ENCODE measurements at places on chromosomes 4 and X.

DNA sequence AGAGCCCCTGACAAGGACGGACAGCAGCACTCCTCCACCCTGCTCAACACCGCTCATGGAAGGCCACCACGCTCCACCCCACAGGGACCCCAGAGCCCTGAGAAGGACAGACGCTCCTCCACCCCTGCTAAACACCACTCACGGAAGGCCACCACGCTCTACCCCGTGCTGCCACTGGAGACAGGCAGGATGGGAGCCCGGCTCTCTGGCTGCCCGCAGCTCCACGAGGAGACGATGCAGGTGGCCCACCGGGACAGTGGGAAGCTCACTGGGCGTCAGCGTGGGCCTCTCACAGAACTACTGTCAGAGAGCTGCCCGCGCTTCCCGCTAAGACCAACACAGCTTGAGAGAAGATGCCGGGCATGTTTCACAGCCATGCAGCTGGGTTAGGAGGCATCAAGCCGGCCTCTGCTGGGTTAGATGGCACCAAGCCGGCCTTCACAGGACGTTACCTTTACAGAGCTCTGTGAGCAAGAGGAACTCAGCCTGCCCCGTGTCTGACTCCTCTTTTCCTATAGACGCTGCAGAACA is 20.8 kb downstream of the GAK start:
- DNase-seq = no peak

DNA sequence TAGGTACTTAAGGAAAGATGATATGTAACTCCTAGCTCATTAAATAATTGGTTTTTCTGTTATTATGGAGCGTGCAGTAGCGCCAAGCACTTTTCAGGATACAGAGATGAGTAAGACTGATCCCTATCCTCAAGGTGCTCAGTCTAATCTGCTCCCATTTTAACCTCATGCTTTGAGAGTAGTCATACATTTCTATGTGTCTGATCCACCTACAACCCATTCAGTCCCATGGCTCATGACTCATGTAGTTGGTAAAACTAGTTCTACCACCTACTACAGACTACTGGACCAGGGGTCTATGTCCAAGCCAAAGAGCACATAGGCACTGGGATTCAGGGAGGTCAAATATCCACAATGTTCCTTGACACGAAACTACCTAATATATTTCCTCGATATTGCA is 60.8 kb downstream of the TMEM154 start:
- DNase-seq = no peak

- no peak for DNase-seq
Observed at GRCh38 chr4:1768367-1769034, 24.6 kb upstream of the FGFR3 start.

DNA sequence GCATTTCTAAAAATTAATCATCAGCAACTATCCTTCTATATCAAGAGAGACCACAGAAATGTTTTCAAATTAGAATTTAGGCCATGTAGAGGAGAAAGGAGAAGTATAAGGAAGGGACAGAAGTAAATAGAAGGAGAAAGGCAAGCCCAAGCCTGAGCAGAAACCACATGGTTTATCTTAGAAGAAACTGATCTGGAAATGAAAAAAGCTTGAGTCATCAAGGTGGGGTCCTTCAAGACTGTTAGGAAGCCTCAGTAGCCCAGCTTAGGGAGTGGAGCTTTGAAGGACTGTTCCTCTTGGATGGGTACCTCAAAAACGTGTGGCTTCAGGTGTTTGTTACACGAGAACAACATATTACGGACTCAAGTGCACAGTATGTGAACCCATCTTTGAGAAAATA is 4.5 kb downstream of the BMX start:
- no peak for DNase-seq

GRCh38 chrX:56757327-56757726 is 28.3 kb downstream of the NBDY start:
- DNase-seq = no peak

- DNase-seq = no peak
Observed at GRCh38 chr4:173505924-173506518, 24.0 kb downstream of the HAND2 start.

GRCh38 chr4:93495346-93495745 is 333.2 kb upstream of the ATOH1 start:
- no peak for DNase-seq

DNA sequence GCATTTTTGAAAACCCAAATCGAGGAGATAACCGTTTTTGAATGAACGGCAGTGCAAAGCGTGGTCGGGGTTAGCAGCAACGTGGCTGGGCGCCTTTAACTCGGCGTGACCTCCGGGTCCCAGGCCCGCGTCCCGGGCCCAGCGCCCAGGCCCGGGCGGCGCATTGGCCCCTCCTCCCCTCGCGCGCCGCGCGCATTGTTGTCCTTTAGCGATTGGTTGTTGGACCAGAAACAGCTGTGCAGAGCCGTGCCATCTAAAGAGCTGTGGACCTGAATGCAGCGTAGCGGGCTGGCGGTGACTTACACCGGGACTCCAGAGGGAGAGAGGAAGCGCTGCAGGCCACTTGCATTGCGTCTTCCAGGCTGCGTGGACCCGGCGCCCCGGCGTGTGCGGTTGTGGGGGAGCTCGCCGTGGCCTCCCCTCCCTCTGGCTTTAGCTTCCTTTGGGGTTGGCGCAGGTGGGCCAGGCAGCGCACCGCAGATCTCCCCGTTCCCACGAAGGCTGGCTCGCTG is at the start of gene STOX2:
STOX2 (plus strand) TSS at position 227 of the 512 bp plus-strand sequence. CDS start 1,484 bp downstream, outside the sequence.
- DNase-seq = no peak

DNA sequence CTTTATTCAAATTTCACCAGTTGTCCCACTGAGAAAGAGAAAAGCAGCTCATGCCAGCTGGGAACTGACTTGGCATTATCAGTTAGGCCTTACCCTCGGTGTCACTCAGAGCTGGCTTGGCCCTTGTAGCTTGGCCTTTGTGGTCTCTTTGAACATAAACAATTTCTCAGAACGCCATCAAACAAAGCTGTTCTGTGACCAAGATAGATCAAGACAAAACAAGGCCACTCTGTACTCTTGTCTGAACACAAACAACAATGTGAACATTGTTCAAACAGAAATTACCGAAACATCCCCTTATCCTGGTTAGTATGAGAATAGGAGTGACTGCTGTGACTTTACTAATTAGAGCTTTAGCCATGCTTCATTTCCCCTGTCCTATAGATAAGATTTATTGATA is 57.2 kb downstream of the DIPK2B start:
- no peak for DNase-seq

GRCh38 chr4:153791746-153792617 is 3.1 kb upstream of the SFRP2 start:
- no peak for DNase-seq

- no peak for DNase-seq
Observed at GRCh38 chr4:153777421-153777820, 11.5 kb downstream of the SFRP2 start.

- DNase-seq = no peak
Observed at GRCh38 chrX:12374286-12374685, 236.0 kb downstream of the FRMPD4 start.

DNA sequence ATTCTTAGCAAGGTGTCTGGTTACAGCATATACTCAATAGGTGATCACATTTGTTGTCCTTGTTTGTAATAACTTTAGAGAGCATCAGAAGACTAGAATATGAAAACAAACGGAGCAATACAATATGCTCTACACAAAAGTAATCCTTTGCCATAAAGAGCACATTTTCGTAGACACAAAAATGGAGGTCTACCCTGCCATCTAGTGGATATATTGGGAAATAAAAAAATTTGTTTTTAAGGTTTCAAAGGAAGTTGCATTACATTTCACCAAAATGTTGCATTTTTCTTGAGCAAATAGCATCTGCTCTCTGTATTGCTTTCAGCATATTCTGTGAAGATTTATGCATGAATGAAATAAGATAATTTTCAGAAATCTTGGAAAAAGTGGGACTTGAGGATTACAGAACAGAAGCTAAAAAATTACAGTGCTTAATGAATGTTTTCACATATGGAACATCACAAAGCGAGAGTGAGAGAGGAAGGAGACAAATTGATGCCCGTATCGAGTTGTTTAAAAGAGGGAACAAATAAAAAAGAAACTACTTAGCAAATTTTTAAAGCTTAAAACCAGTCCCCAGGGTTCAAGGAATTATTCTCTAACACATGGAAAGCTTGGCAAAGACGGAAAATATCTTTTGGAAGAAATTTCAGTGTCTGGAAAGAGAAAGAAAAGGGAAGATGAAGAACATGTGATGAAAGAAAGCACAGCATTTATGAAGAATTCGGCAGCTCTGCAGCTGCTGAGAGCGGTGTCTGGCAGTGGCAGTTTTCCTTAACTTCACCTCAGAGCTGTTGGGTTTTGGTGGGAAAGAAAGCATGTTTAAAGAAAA is 390.1 kb downstream of the ANKRD50 start:
- DNase-seq = no peak

DNA sequence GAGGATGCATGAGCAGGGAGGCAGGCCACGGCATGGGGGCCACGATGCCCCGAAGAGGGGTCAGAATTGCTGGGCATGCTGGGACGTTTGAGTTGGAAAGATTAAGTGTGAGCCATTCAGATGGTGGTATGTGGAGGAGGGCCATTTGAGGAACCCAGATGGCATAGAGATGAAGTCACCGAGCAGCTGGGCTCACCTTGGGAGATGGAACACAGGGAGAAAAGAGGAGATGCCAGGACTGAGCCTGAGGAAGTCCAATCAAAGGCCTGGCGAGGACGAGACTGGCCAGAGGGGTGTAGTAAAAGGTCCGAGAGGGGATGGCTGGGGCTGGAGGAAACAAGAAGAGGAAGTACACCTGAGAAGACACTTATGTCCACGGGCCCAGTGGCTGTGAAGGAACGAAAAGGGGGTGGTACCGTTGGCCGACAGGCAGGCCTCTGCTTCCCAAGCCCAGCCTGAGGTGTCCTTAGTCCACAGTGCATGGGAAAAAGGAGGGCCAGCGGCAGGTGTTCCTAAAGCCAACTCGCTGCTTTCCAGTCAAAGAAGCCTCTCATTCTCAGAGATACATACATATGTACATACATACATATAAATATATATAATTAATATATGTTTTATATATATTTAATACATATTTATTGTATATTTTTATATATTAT is 54.6 kb upstream of the CLCN4 start:
- DNase-seq = no peak

DNA sequence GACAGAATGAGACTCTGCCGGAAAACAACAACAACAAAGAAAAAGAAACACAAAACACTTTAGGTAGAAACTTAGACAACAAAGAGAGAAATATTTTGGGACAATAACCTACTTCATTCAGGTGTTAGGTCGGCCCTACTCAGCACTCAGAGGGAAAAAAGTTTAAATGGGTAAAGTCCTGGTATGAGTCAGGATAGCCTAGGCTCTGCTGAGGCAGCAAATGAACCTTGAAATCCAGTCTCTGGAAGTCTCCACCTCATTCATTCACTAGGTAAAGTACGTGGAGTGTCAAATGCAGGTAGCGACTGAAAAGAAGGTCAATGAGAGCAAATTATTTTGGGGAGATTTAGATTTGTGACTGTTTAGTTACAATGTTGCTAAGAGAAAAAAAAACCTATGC is 127.4 kb downstream of the FHDC1 start:
- DNase-seq = no peak

- DNase-seq = no peak
Observed at GRCh38 chr4:109998867-109999584, 86.3 kb downstream of the EGF start.

DNA sequence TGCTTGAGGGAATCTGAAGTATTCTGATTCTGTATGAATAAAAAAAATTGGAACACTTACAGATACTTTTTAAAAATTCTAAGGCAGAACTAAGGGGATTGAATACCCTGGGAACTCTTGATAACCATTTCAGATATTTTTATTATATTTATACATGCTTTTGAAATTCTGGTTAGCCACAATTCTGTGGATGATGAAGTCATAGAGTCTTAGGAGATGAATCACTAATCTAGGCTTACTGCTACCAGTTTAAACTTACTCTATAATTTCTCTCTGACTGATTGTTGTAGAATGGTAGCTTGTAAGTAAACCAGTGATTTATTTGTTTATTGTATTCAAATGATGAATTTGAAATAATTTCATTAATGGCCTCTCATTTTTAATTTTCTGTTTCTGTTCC is 11.4 kb upstream of the SLAIN2 start:
- no peak for DNase-seq

DNA sequence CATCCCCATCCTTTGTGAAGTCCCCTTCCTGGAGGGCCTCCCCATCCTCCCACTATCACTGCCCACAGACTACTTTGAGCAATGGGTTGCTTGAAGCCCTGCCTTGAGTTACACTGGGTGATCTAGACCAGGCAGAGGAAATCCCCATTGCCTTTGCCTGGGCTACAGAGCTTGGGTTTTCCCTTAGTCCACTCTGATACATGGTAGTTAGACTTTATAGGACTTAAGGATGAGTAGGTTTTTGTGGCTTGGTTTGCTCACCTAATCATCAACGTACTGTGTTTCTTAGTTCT is 56.6 kb downstream of the TMEM131L start:
- DNase-seq = peak; percentile 25

DNA sequence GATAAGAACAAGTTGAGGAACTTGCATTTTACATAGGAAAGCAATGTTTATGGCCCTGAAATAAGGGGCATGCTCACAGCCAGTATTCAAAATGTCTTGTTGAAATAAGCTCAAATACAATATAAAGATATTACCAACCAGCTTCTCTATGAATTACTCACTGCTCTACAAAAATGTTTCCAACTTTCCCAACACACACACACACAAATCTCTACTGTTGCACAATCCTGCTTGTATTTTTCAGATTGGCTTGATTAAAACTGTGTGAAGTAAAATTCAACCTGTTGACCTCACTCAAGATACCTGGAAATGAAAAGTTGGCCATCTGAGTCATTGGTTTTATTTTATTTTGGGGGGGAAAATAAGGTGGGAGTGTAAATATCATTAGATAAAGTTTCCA is 128.6 kb downstream of the CHIC2 start:
- DNase-seq = no peak

- no peak for DNase-seq
Observed at GRCh38 chr4:159229164-159229563, 126.3 kb downstream of the RAPGEF2 start.

GRCh38 chr4:138599965-138600364 is 357.8 kb upstream of the SLC7A11 start:
- DNase-seq = no peak

DNA sequence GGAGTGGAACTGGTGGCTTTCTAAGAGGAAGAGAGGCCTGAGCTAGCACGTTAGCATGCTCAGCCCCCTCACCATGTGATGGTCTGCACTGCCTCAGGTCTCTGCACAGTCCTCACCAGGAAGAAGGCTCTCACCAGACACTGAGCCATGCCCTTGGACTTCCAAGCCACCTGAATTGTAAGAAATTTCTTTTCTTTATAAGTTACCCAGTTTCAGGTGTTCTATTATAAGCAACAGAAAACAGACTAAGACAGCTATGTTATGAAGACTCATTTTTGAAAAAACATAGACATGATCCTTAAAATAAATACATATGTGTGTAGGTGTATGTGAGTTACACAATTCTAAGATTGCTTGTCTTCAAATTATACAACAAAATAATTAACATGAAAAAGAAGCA is 74.7 kb downstream of the CEP44 start:
- DNase-seq = no peak

DNA sequence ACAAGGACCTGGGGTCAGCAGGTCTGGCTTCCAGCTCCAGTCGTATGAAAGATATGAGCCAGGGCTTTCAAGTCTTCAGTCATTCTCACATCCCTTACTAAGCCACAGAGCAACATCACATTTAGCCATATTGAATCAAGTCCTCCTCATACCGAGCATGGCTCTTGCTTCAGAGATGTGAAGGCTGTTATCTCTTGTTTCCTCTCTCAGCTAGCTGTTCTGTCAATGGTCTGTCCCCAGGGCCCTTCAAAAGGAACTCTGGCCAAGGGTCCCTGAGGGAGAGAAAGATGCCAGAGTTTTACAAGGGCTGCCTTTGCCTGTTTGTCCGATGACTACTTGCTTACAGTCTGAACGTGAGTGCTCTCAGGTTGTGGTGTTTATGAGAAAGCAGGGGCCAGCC is 30.5 kb downstream of the DOCK11 start:
- no peak for DNase-seq
